ENCODE measurements at places on chromosomes 3 and 15. TPM values are rescaled to one million over a fixed set of nuclear protein-coding genes. Genes with fewer than 3 reads are reported as not detected.

DNA sequence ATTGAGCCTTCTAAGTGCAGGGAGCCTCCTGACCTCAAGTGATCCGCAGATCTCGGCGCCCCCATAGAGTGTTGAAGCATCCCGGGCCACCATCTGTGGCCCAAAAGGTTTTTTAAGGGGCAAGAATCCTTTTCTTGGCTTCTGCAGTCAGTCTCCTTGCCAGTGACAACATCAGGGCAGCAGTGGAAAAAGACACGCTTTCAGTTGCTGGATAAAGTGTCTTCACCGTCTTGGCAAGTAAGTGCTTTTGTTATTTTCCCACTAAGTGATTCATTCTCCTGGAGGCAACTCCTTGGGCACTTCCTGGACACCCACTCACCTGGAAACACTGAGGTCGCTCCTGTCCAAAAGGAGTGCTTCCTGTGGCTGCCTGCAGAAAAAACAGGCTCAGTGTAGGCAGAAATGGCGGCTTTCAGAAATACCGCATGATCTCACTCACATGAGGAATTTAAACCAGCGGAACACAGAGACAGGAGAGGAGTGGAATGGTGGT lies 71.7 kb upstream of the ABHD2 start:
- no peaks in the 10 kb centered on the region for H3K36me3 ChIP-seq
- H3K4me1 ChIP-seq: peaks cover 16% of the 10 kb centered on the region
- no peak for DNase-seq
- H3K27me3 ChIP-seq: peaks cover 35% of the 10 kb centered on the region
- no peak overlapping the region for H3K4me3 ChIP-seq
- H3K27ac ChIP-seq: no peak overlapping the region

- no peak overlapping the region for H3K27ac ChIP-seq
- H3K36me3 ChIP-seq: no peaks in the 10 kb centered on the region
- H3K27me3 ChIP-seq: peaks cover 4% of the 10 kb centered on the region
- H3K4me3 ChIP-seq: no peak overlapping the region
These were observed 72.3 kb downstream of the CORO2B start for GRCh38 chr15:68650901-68651709.

DNA sequence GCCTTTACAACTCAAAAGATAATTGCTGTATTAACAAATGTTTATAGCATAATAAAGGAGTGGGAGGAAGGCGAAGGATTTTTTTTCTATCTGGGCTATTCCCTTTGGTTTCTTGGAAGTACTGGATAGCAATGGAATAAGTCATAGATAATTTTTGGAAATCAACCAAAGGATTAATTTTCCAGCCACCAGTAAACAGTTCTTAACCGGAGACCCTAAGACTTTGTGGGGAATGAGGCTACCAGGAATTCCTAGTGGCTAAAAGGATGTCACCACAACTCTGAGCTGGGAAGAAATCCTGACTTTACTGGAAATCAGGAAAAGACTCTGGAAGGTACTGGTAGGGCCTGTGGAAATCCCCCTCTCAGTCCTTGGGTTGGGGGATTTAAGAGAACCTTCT lies 138.4 kb upstream of the RARB start:
- no peaks in the 10 kb centered on the region for H3K27me3 ChIP-seq
- H3K4me3 ChIP-seq: no peak overlapping the region
- no peak overlapping the region for H3K27ac ChIP-seq
- H3K4me1 ChIP-seq: no peaks in the 10 kb centered on the region

DNA sequence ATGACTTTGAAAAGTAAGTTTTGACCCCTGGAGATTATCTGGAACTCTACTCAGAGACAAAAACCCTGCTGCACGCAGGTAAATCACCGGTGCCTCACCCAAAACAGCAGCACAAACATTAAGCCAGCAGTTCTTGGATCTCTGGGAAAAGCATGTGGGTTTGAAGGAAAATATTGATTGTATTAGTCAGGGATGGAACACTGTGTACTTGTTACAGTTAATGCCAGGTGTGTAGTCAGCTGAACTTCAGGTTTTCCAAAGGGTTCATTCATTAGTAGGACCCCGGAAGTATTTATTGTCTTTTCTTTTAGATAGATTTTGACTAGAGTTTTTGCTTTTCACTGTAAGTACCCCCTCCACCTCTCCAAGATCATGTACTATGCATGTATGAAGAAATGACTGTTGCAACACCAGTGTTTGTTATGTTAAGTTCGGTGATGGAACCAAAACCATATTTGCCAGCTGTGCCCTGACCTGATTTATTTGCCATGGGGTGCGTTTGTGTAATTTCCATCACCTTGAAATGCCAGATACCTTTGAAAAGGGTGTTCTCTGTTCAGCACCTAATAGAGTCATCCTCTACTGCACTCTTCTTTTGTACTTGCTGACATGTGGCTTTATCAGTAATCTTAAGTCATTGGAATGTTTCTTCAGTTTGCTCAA lies 14.5 kb downstream of the ARHGEF26 start:
- no peak overlapping the region for H3K4me3 ChIP-seq
- H3K36me3 ChIP-seq: no peaks in the 10 kb centered on the region
- H3K27ac ChIP-seq: no peak overlapping the region
- H3K27me3 ChIP-seq: peaks cover 12% of the 10 kb centered on the region
- no peak for DNase-seq
- peaks cover 1% of the 10 kb centered on the region for H3K4me1 ChIP-seq

- no peaks in the 10 kb centered on the region for H3K4me1 ChIP-seq
- H3K27ac ChIP-seq: no peak overlapping the region
- no peak for DNase-seq
- no peaks in the 10 kb centered on the region for H3K27me3 ChIP-seq
These were observed 107.4 kb downstream of the P2RY1 start for GRCh38 chr3:152942366-152942765.

- DNase-seq: no peak
- no peak overlapping the region for H3K4me3 ChIP-seq
- H3K36me3 ChIP-seq: no peaks in the 10 kb centered on the region
- H3K27ac ChIP-seq: no peak overlapping the region
- H3K27me3 ChIP-seq: peaks cover 2% of the 10 kb centered on the region
These were observed 380.6 kb upstream of the C2CD4B start for GRCh38 chr15:62545467-62546227.

- no peak overlapping the region for H3K27ac ChIP-seq
- H3K36me3 ChIP-seq: no peaks in the 10 kb centered on the region
- no peak for DNase-seq
- H3K27me3 ChIP-seq: no peaks in the 10 kb centered on the region
- H3K4me1 ChIP-seq: no peaks in the 10 kb centered on the region
- H3K4me3 ChIP-seq: no peak overlapping the region
These were observed 186.4 kb downstream of the CADPS start for GRCh38 chr3:62688812-62689211.

GRCh38 chr15:55846116-55846707 lies 103.3 kb upstream of the PRTG start:
- peaks cover 14% of the 10 kb centered on the region for H3K36me3 ChIP-seq
- H3K27me3 ChIP-seq: no peaks in the 10 kb centered on the region
- H3K4me1 ChIP-seq: peaks cover 1% of the 10 kb centered on the region
- H3K27ac ChIP-seq: no peak overlapping the region
- H3K4me3 ChIP-seq: no peak overlapping the region

DNA sequence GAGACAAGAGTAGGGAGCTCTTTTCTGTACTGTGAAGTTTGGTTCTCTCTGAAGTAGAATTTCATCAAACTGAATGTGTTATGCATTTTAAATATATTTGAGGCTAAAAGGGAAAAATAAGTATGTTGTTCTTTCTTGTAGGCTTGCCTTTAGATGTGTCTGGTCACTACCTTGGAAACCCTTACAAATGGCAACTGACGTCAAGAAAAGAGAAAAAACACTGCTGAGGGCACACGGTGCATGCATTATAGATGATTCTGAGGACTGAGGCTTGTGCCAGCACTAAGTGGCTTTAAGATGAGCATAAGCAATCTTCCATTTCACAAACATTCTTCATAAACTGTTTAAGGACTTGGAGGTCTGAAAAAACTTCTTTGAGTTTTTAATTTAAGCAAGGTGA lies 31.1 kb upstream of the ACTL6A start:
- H3K4me1 ChIP-seq: no peaks in the 10 kb centered on the region
- no peak overlapping the region for H3K4me3 ChIP-seq
- no peak overlapping the region for H3K27ac ChIP-seq
- H3K36me3 ChIP-seq: no peaks in the 10 kb centered on the region
- peaks cover 18% of the 10 kb centered on the region for H3K27me3 ChIP-seq
- no peak for DNase-seq

GRCh38 chr15:37252530-37252929 lies 152.2 kb upstream of the MEIS2 start:
- no peaks in the 10 kb centered on the region for H3K36me3 ChIP-seq
- DNase-seq: no peak
- H3K4me3 ChIP-seq: no peak overlapping the region
- no peaks in the 10 kb centered on the region for H3K27me3 ChIP-seq

DNA sequence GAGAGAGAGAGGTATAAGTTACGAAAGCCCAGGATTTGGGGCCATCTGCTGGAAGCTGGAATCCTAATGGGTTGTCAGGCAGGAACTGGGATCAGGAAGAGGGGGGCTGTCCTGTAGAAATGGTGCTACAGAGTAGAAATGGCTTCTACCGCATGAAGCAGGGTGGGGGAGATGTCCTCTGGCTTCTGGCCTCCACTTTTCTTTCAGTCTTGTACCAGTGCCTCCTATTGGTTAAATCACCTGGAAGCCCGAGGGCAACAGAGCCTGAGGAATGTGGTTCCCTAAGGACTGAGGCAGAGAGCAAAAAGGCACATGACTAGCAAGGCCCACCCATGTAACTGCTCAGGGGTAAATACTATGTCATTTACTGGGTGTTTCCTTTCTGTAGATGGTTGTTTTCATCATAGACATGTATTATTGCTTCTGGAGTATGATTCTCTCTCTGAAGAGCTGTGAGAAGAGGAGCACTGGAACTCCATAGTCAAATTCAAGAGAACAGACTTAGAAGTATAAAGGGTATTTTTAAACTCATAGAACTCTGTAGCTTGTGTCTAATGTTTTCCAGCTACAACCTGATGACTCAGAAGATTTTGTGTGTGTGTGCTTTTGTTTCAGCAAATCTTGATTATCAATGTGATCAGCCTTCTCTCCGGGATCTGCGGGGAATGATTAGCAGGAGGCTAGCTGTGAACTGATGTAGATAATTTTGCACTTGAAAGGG lies 20.2 kb upstream of the MITF start:
- no peaks in the 10 kb centered on the region for H3K36me3 ChIP-seq
- no peak for DNase-seq
- H3K27me3 ChIP-seq: no peaks in the 10 kb centered on the region
- no peak overlapping the region for H3K4me3 ChIP-seq
- no peak overlapping the region for H3K27ac ChIP-seq
- no peaks in the 10 kb centered on the region for H3K4me1 ChIP-seq

GRCh38 chr15:60548101-60548500 lies 69.2 kb upstream of the ICE2 start:
- no peak for DNase-seq
- H3K27me3 ChIP-seq: no peaks in the 10 kb centered on the region
- peak overlapping the region; percentile 82 for H3K4me3 ChIP-seq
- H3K27ac ChIP-seq: peak overlapping the region; percentile 98
- peaks cover 17% of the 10 kb centered on the region for H3K36me3 ChIP-seq

DNA sequence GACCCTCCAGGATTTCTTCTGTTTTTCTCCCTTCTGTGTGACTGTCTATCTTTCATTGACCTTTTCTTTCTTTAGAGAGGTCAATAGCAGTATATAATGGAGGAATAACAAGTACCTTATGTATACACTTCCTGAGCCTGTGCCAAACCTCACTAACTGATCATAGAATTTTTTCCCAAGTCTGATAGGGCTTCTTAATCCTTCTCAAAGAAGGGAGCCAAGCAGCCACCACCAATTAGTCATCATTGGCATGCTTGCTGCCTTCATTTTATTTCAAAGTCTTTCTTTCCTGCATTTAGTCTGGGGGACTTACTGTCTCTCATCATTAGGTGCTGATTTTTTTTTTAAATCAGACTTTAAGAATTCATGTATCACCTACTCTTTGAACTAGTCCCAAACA lies 327.0 kb downstream of the FEZF2 start:
- H3K27me3 ChIP-seq: peaks cover 2% of the 10 kb centered on the region
- DNase-seq: no peak
- H3K36me3 ChIP-seq: no peaks in the 10 kb centered on the region
- no peak overlapping the region for H3K4me3 ChIP-seq
- H3K4me1 ChIP-seq: no peaks in the 10 kb centered on the region
- H3K27ac ChIP-seq: no peak overlapping the region

DNA sequence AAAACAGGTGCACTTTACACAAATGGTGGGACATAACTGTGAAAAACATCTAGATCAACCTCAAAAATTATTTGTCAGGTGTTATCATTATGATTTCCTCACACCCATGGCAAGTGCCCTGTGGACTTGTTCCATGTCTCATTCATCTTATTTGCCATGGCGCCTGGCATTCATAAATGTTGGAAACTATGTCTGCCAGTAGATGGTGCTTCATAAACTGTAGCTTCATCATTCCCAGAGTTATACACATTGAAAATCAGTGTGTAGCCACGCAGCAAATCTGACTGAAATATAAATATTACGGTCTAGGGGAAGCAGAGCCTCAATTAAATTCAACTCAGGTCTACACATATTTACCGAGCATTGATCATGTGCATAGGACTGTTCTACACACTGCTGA lies 90.7 kb downstream of the IMPG2 start:
- H3K27me3 ChIP-seq: no peaks in the 10 kb centered on the region
- H3K36me3 ChIP-seq: peaks cover 4% of the 10 kb centered on the region
- H3K4me1 ChIP-seq: no peaks in the 10 kb centered on the region
- no peak overlapping the region for H3K4me3 ChIP-seq
- no peak overlapping the region for H3K27ac ChIP-seq

GRCh38 chr3:73718326-73719110 lies 93.8 kb upstream of the PDZRN3 start:
- no peak overlapping the region for H3K4me3 ChIP-seq
- H3K27ac ChIP-seq: no peak overlapping the region
- H3K27me3 ChIP-seq: no peaks in the 10 kb centered on the region
- no peaks in the 10 kb centered on the region for H3K4me1 ChIP-seq

- H3K27ac ChIP-seq: no peak overlapping the region
- no peak for DNase-seq
- H3K4me1 ChIP-seq: peaks cover 16% of the 10 kb centered on the region
- peaks cover 20% of the 10 kb centered on the region for H3K36me3 ChIP-seq
- peak overlapping the region; percentile 35 for H3K4me3 ChIP-seq
These were observed 20.4 kb downstream of the NSUN3 start for GRCh38 chr3:94083261-94083660.

NDN gene
- 3.5 TPM for total RNA-seq

SNTN gene
- total RNA-seq: not detected

LRRC15 gene
- not detected for total RNA-seq

TGM5 gene
- total RNA-seq: 0.11 TPM

CAPN3 gene
- total RNA-seq: 8.3 TPM

SLC35A5 gene
- 16.4 TPM for total RNA-seq

Measured in activated naive CD8-positive, alpha-beta T cell treated with anti-CD3 and anti-CD28 coated beads, Interleukin-2, amount 10 ng/mL, durations not matched to agents 7 days and 5 days (primary cell).